CD4-positive, alpha-beta T cell treated with Interleukin-4 for 4 hours (primary cell): ENCODE measurements at places on chromosomes 16 and 17.

DNA sequence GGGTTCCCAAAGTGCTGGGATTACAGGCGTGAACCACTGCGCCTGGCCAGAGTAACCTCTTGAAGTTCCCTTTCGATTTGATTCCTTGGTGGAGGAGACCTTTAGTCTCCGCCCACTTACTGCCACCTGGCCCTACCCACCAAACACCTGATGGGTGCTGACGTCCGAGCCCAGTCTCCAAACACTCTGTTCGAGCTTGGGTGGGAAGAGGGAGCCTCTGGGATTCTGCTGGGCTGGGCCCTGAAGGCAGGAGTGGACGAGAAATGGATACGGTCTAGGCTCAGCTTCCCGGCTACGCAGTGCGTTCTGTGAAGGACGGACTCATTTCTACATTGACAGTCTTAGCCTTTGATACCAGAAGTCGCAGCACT is 870 bp upstream of the ITGA3 start:
- DNase-seq: peak; percentile 12

DNA sequence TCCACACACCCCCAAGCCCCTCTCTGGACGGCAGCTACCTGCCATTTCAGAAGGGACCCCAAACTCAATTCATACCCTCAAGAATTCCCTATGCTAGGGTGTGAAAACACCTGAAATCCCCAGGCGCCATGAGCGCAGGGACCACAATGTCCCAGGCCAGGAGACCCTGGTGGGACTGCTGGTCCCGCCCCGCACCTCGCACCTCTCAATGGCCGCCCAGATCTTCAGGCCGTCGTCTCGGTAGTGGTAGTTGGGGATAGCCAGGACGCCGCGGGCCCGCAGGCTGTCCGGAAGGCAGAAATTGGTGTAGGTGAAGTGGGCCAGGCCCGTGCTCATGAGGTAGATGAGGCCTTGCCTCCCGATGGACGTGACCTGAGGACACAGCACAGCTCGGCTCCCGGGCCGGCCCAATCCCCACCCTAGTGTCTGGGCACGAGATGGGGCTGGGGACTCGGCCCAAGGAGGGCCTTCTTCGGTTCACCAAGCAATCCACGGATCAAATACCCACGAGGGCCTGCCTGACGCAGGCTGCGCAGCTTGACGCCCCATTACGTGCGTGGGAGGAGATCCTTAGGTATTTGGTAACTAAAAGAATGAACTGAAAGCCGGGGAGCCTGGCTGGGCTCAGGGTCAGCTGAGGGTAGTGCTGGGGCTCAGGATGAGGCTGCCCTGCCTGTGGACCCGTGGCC is 9.2 kb downstream of the ALOXE3 start:
- no peak for DNase-seq

- no peak for DNase-seq
These were observed 56.4 kb downstream of the KANSL1 start for GRCh38 chr17:46136820-46137219.

GRCh38 chr17:4048218-4048617 is 84.0 kb upstream of the ATP2A3 start:
- no peak for DNase-seq

DNA sequence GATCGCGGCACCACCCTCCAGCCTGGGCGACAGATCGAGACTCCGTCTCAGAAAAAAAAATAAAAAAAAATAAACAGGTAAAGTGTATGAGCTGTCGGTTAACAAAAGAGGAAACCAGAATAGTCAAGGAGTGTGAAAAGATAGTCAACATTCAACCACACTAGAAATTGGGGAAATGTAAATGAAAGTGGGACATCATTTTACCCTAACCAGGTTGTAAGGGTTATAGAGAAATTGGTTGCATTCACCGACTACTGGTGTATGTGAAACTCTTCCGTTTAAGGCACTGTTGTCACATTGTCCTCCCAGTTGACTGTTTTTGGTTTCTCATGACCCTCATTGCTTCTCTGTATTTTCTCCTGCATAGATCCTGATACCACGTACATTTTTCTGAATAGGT is 62.8 kb downstream of the RABEP1 start:
- DNase-seq: no peak

DNA sequence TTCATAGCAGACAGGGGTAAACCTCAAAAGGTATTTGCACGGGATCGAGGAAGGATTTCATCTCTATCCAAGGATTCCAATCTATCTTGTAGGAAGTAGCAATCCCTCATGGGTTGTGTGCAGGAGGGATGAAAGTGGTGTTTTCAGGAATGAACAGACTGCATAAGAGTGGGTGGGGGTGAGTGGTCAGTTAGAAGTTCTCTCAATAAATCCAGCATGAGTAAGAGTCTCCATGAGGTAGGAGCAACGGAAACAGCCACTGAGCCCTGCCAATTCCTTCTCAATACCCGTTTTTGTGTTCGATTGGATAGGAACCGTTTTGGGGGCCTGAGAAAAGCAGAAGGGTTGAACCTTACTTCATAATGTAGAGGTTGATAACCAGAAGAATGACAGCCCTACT is 375.6 kb downstream of the SOX9 start:
- DNase-seq: no peak

DNA sequence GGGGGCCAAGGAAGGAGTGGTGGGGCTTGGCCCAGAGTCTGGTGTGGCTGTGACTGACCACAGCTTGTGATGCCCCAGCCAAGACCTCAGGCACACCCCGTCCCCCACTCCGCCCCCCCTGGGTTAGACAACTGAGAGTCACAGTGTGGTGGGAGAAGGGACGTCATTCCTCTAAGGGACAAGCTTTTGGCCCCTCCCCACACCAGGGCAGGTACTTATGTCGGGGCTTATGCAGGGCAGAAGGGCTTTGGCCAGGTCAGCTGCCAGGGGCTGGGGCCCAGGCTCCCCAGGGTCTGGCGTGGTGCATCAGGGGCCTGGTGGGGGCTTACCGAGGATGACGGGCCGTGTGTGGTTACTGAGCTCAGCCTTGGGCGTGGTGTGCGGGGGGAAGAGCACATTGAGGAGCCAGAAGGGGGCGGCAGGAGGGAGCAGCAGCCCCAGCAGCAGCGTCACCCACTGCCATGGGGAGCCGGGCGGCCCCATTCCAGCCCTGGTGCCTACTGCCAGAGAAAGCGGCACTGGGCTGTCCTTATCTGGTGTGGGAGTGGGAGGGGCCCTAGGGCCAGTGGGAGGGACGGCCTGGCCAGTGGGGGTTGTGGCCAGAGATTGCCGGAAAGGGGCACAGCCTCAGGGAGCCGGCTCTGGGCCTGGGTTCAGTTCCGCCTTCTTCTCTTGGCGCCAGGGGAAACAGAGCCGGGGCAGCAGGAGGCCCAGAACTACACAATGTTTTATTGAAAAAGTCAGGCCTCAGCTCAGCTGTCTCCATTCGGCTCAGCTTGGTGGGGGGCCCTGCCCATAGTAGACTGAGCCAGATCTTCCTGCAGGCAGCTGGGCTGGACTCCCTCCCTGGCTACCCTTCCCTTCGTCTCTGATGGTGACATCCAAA is at the start of gene LCAT:
TSS of gene LCAT (minus strand) at position 502 of the 886 bp plus-strand sequence. CDS start at position 483, 19 bp downstream.
- DNase-seq: no peak
